ENCODE measurements at places on chromosomes 5 and 9. TPM values are rescaled to one million over a fixed set of nuclear protein-coding genes. Genes with fewer than 3 reads are reported as not detected.
A peak's percentile ranks its signal among the peaks of the same experiment; 100 is the strongest.

DNA sequence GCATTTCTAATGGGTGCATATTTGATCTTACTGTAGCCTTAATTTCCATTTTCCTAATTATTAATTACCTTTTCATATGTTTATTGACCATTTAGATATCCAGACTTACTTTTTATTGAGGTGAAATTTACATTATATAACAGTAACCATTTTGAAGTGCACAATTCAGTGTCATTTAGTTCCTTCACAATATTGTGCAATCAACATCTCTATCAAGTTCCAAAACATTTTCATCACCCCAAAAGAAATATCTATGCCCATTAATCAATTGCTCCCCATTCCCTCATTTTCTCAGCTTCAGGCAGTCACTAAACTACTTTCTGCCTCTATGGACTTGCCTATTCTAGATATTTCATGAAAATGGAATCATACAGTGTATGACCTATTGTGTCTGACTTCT is 5.9 kb downstream of the COL15A1 start:
- no peak overlapping the region for H3K4me3 ChIP-seq
- no peak overlapping the region for H3K27ac ChIP-seq
- no peaks in the 10 kb centered on the region for H3K27me3 ChIP-seq
- DNase-seq, result no peak
- H3K4me1 ChIP-seq, result no peaks in the 10 kb centered on the region
- H3K36me3 ChIP-seq, result no peaks in the 10 kb centered on the region

DNA sequence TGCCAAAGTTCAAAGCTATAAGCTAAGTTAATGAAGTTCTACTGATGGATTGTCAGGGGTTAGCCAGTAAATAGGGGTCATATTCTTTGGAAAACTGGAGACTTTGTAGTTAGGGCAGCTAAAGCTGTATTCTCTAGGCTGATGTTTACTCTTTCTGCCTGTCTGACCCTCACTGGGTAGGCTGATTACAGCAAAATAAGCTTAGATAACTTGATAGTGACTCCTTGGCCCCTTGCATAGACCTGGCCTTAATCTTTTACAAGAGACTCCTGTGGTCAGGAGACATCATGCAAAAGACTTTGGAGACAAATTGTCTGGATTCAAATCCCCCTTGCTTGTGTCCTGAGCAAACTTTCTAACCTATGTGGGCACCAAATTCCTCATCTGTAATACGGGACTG is 314.4 kb upstream of the MSX2 start:
- H3K27me3 ChIP-seq, result 0 out of 2 replicates have a peak, but pooled peaks cover 2% of the 10 kb centered on the region
- no peaks in the 10 kb centered on the region for H3K36me3 ChIP-seq
- DNase-seq, result no peak
- no peak overlapping the region for H3K27ac ChIP-seq
- no peak overlapping the region for H3K4me3 ChIP-seq

GRCh38 chr5:137145721-137146120 is 353.4 kb downstream of the SPOCK1 start:
- no peaks in the 10 kb centered on the region for H3K36me3 ChIP-seq
- no peak for DNase-seq
- H3K4me1 ChIP-seq, result no peaks in the 10 kb centered on the region
- H3K4me3 ChIP-seq, result no peak overlapping the region
- no peak overlapping the region for H3K27ac ChIP-seq

DNA sequence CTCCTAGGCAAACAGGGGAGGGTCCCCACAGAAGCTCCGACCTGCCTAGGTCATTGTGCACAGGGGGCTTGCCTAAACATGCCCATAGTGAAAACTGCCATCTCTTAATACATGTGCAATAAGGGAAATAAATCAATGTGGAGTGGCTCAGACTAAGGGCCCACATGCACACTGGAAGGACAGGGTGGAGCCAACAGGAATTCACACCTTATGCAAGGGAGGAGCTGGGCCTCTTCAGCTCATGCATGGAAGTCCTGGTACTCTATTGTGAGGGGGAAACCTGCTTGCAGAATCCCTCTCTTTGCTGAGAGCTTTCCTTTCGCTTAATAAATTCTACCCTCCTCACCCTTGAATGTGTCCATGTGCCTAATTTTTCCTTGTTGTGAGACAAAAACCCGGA is 815.8 kb downstream of the EFNA5 start:
- no peaks in the 10 kb centered on the region for H3K27me3 ChIP-seq
- H3K27ac ChIP-seq, result no peak overlapping the region
- no peaks in the 10 kb centered on the region for H3K4me1 ChIP-seq
- no peak for DNase-seq
- H3K36me3 ChIP-seq, result no peaks in the 10 kb centered on the region
- H3K4me3 ChIP-seq, result no peak overlapping the region

DNA sequence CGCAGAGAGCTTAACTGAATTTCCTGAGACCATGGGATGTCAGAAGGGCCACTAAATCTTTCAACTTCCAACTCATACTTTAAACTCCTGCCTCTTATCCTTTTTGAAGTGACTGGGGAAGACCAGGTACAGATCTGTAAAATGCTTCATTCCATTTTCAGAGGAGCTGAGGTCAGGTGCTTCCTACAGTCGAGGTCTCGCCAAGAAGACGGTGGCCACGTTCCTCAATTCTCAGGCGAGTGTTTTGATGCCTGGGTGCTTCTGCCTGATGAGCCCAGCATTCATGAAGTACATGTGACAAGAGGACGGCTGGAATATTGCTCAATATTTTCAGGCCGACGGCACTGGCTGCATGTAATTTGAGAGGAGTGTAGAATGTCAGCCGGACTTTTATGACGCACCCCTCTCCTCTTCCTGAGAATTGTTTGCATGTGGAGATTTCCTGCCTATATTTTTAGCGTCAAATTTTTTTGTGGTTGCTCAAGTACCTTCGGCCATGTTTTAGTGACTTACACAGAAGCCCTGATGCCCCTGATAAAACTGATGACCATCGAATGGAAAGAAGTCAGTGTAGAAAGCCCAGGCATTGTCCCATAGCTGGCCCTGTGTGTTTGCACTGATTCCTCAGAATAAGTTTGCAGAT is 38.8 kb upstream of the GLRX start:
- no peak overlapping the region for H3K27ac ChIP-seq
- no peak for DNase-seq
- peaks cover 22% of the 10 kb centered on the region for H3K4me1 ChIP-seq
- H3K36me3 ChIP-seq, result no peaks in the 10 kb centered on the region
- H3K27me3 ChIP-seq, result no peaks in the 10 kb centered on the region

GRCh38 chr5:134451936-134452505 is 40.3 kb upstream of the CDKN2AIPNL start:
- no peak overlapping the region for H3K4me3 ChIP-seq
- peaks cover 4% of the 10 kb centered on the region for H3K4me1 ChIP-seq
- no peaks in the 10 kb centered on the region for H3K36me3 ChIP-seq
- H3K27me3 ChIP-seq, result no peaks in the 10 kb centered on the region
- no peak for DNase-seq
- H3K27ac ChIP-seq, result no peak overlapping the region

GRCh38 chr9:97906236-97906831 is 16.0 kb downstream of the TRMO start:
- peaks cover 8% of the 10 kb centered on the region for H3K4me1 ChIP-seq
- 0 out of 2 replicates have a peak overlapping the region, but pooled peaks have one; percentile 29 for H3K27ac ChIP-seq
- H3K4me3 ChIP-seq, result no peak overlapping the region
- no peaks in the 10 kb centered on the region for H3K27me3 ChIP-seq
- DNase-seq, result no peak

- no peak for DNase-seq
- no peaks in the 10 kb centered on the region for H3K27me3 ChIP-seq
- H3K27ac ChIP-seq, result no peak overlapping the region
- H3K4me3 ChIP-seq, result no peak overlapping the region
Measured at GRCh38 chr9:132260846-132261245, 93.9 kb downstream of the SETX start.

DNA sequence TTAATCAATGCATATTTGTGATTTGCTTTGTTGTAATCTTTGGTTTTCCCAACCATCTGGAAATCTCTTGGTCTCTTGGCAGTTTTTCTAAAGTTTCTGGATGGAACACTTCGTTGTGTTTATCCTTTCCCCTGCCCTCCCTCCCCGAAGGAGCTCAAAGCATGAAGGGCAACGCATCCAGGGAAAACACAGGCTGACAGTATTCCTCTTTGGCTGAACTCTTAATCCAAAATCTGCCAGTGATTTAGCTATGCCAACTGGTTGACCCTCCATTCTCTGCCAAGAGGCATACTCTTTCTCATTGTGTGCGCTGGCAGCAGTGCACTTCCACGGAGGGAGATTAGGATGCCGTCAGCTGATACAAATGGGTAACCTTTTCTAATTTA is 20.5 kb downstream of the ZBTB34 start:
- DNase-seq, result no peak
- H3K27ac ChIP-seq, result no peak overlapping the region
- no peaks in the 10 kb centered on the region for H3K4me1 ChIP-seq
- H3K27me3 ChIP-seq, result no peaks in the 10 kb centered on the region

- H3K27me3 ChIP-seq, result no peaks in the 10 kb centered on the region
- no peak overlapping the region for H3K27ac ChIP-seq
- H3K36me3 ChIP-seq, result no peaks in the 10 kb centered on the region
- H3K4me1 ChIP-seq, result no peaks in the 10 kb centered on the region
- H3K4me3 ChIP-seq, result no peak overlapping the region
- DNase-seq, result no peak
Measured at GRCh38 chr5:143456952-143457547, 53.6 kb upstream of the NR3C1 start.

Gene CDH9
- total RNA-seq, result not detected

Gene ENC1
- total RNA-seq, result 53.5 TPM

Gene SEMA6A
- 1.9 TPM for total RNA-seq

Gene HTR4
- total RNA-seq, result not detected

All from GM12878 (cell line).